ENCODE measurements at places on chromosomes 7 and 10.

DNA sequence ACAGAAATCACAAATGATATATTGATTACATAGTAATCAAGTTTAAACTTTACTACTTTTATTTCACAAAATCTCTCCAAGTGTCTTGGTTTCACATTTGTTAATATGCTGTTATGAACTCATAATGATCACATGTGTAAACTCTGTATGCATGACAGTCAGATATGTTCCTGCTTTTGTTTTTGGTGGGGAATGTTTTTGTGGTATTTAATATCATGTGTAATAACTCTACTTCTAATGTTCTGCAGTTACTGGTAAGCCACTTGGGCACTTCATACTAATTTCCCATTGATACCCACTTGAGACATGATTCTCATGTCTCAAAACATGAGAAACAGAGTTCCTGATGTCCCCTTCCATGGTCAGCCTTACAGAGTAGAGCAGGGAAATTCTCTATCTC lies 109.1 kb upstream of the INHBA start:
- no peak for DNase-seq

GRCh38 chr7:66558201-66558641 lies 70.5 kb upstream of the KCTD7 start:
- no peak for DNase-seq

DNA sequence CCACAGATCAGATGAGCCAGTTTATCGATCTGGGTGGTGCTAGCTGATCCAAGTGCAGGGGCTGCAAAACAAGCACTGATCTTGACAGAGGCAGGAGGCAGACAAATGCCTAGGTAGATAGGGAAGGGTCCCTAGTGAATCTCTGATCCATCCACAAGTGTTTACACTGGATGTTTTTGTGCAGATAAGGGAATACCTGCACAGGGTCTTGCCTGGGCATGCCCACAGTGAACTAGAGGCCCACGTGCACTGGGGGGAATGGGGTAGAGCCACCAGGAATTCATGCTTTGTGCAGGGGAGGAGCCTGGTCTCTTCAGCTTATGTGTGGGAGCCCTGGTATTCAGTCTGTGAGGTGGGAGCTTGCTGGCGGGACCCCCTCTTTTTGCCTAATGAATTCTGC lies 50.3 kb downstream of the SDHAF3 start:
- DNase-seq, result no peak

GRCh38 chr7:79137942-79138341 lies 315.5 kb downstream of the MAGI2 start:
- peak; percentile 10 for DNase-seq

- no peak for DNase-seq
Observed at GRCh38 chr7:142581341-142581740, 167.9 kb upstream of the PRSS1 start.

GRCh38 chr10:23362879-23363792 lies 18.5 kb upstream of the C10orf67 start:
- no peak for DNase-seq

- DNase-seq, result no peak
Observed at GRCh38 chr10:20956843-20957242, 59.7 kb upstream of the NEBL start.

DNA sequence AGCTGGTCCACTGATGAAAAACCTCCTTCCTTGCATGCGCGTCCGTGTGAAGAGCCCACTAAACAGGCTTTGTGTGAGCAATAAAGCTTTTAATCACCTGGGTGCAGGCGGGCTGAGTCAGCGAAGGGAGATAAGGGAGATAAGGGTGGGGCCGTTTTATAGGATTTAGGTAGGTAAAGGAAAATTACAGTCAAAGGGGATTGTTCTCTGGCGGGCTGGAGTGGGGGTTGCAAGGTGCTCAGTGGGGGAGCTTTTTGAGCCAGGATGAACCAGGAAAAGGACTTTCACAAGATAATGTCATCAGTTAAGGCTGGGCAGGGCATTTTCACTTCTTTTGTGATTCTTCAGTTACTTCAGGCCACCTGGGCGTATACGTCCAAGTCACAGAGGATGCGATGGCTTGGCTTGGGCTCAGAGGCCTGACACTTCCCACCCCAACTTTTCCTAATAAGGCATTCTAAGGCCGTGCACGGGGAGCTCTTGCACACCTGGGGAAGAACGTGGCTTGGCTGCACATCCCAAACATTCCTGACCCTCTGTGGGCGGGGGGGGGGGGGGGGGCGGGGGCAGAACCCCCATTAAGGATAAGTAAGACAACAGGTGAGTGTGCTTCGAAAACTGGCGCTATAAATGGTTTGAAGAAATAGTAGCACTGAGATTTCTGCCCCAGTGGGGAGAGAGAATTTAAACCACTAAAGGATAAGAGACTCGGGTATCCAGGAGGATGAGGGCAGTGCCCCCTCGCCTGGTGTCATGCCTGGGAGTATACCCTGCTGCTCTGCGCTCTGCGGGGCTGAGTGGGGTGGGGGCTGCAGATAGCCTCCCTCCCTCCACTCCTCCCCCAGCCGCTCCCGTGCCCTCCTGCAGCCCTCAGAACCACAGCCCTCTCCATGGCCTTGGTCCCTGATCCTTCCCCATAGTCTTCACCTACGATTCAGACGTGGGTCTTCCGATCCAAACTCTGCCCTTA lies 217.6 kb downstream of the MLLT10 start:
- DNase-seq, result no peak

- DNase-seq, result no peak
Observed at GRCh38 chr7:47785923-47786556, 162.2 kb downstream of the PKD1L1 start.

GRCh38 chr7:1592299-1592871 lies 22.6 kb upstream of the PSMG3 start:
- no peak for DNase-seq

- DNase-seq, result no peak
Observed at GRCh38 chr7:79504607-79505389, 51.3 kb upstream of the MAGI2 start.

DNA sequence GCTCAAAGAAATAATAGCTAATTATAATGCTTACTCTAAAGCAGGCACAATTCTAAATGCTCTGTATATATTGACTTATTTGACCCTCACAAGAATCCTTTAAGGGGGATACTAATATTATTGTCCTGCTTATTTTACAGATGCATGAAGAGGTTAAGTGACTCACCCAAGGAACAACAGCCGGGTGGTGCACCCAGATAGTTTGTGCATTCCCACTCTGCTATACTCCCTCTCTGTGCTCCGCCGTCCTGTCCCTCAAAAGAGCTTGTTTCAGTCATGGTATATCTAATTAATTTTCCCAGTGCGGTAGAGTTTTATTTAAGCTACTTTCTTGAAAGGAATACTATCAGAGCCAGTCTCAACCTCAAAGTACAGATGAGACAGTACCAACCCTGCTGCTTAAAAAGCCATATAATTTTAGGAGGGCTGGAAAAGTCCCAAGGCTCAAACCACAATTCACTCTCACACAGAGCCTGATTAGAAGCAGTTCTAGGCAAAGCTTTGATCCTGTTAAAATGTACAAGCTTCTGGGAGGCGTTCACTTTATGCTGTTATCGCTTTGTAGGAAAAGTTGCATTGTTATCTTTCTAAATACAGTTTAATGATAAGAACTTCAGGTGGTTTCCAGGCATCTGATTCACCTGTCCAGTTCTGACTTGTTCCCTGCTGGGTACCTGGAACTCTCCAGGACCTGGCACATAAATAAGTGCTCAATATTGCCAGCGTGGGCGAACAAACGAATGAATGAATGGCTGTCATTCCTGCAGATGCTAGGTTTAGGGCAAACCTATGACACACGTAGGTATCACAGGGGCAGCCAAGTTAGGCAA lies 261.5 kb upstream of the KLF14 start:
- DNase-seq, result no peak

DNA sequence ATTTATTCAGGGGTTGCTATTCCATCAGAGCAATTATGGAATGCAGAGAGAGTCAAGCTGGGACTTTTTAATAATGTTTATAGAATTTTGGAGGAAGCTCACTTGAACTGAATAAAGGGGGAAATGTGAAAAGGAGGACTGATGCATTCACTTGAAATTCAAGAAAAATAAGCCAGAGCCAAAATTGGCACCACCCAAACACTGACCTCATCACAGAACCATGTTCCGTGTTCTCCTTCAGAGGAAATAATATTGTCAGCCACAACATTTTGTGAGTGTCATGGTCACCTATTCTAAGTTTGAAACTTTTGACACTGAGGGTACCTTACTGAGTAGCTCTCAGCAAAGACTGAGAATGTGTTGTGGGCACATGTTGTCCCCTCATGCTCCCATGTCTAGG lies 207.0 kb downstream of the ANK3 start:
- DNase-seq, result no peak

DNA sequence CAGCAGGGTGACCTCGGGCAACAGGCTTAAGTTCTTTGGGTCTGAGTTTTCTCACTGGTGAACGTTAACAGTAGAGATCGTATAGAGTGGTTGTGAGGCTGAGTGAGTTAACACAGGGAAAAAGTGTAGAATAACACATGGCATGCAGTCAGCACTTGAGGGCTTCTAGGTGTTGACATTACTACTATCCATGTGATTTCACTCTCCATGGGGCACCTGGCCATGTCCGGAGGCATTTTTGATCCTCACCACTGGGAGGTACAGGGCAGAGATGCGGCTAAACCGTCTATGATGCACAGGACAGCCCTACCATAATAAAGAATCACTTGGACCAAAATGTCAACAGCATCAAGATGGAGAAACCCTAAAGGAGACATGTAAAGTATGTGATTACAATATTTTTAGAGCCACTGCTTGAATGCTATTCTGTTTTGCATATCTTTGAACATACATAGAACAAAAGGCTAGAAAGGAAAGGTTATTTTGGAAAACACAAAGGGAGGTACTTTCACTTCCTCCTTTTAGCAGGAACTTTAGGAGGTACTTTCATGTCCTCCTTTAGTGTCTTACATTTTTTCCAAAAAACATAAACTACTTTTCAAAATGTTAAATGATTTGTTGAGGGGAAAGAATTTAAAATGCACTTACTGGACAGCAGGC lies 44.3 kb downstream of the NOD1 start:
- DNase-seq, result peak; percentile 93

DNA sequence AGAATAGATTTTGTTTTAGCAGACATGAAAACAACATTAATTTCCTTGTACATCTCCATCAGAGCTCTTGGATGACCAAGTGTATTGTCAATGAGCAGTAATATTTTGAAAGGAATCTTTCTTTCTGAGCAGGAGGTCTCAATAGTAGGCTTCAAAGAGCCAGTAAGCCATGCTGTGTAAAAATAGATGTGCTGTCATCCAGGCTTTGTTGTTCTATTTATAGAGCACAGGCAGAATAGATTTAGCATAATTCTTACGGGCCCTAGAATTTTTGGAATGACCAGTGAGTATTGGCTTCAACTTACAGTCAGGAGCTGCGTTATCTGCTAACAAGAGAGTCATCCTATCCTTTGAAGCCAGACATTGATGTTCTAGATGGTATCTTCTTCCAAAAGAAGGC lies 19.0 kb downstream of the MINPP1 start:
- no peak for DNase-seq

DNA sequence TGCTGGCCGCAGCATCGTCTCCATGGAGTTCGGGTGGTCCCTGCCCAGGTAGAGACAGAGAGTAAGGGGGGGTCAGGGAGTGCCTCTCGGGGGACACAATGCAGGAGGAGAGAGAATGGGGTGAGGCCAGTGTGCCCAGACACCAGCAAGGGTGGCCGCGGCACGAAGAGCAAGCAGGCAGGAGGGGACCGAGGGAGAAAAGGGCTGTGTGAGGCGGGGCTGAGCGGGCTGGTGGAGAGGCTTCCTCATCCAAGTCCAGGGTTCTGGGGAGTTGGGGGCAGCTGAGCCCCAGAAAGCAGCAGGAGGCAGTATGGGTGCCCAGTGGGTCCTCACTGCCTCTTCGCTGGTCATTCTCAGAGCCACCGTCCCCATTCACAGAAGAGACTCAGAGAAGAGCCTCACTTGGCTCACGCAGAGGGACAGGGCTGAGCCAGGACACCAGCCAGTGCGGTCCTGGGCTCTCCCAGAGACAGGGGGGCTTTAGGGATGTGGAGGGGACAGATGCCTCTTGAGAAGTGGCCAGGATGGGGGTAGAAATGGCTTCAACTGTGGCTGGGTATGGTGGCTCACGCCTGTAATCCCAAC lies 78.9 kb downstream of the MICALL2 start:
- DNase-seq, result no peak

- DNase-seq, result no peak
Observed at GRCh38 chr7:92854501-92855238, 18.3 kb upstream of the CDK6 start.

- no peak for DNase-seq
Observed at GRCh38 chr10:67853512-67853911, 15.5 kb upstream of the DNAJC12 start.

GRCh38 chr7:96819111-96819700 lies 109.6 kb upstream of the SEM1 start:
- DNase-seq, result no peak

DNA sequence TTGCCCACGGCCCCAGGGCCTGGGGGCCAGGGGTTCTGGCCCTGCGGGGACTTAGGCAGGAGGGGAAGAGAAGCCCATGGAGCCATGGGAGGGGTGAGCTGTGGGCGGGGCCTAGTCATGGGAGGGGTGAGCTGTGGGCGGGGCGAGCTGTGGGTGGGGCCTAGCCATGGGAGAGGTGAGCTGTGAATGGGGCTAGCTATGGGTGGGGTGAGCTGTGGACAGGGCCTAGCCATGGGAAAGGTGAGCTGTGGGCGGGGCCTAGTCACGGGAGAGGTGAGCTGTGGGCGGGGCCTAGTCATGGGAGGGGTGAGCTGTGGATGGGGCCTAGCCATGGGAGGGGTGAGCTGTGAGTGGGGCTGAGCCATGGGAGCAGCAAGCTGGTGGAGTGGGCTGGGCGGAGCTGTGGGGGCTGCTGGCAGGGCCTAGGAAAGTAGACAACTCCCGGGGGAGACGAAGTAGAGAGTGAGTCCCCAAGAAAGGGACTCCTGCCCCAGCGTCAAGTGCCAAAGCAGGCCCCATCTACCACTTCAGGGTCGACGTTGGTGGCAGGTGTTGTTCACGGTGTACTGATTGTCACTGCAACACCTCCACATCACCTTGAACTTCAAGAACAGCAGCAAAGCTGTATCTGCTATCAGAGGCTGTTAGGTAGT lies 19.2 kb upstream of the TTYH3 start:
- DNase-seq, result peak; percentile 22

Measured in DMS53 (cell line).